SJCRH30 (cell line): ENCODE measurements at places on chromosomes 16 and 17.

DNA sequence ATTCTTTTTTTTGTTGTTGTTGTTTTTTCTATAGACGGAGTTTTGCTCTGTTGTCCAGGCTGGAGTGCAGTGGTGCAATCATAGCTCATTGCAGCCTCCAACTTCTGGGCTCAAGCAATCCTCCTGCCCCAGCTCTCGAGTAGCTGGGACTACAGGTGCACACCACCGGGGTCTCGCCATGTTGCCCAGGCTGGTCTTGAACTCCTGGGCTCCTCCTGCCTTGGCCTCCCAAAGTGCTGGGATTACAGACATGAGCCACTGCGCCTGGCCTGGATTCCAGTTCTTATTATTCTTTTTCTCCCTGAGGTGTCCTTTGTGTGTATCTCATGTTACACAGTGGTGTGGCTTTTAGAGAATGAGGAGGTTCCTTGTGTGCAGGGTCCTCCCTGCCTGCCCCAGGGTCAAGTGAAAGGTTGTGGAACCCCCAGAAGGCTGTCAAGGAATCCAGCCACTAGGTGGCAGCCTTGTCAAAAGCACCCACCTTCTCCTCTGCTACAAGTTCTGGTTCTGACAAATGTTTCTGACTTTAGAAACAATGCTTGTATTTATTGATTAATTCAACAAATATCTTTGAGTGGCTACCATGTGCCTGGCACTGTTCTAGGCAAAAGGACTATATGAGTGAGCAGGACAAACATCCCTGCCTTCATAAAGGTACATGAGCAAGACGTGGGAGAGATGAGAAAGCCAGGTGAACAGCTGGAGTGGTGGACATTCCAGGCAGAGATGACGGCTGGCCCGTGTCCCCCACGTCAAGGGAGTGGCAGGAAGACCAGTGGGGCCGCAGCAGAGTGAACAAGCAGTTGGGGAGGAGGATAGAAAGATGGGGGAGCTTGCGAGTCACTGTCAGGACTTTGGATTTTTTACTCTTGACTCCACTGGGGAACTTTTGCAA is 112.4 kb downstream of the SPECC1 start:
- peak; percentile 77 for DNase-seq

GRCh38 chr17:50668025-50668837 is 33.5 kb downstream of the ABCC3 start:
- no peak for DNase-seq

DNA sequence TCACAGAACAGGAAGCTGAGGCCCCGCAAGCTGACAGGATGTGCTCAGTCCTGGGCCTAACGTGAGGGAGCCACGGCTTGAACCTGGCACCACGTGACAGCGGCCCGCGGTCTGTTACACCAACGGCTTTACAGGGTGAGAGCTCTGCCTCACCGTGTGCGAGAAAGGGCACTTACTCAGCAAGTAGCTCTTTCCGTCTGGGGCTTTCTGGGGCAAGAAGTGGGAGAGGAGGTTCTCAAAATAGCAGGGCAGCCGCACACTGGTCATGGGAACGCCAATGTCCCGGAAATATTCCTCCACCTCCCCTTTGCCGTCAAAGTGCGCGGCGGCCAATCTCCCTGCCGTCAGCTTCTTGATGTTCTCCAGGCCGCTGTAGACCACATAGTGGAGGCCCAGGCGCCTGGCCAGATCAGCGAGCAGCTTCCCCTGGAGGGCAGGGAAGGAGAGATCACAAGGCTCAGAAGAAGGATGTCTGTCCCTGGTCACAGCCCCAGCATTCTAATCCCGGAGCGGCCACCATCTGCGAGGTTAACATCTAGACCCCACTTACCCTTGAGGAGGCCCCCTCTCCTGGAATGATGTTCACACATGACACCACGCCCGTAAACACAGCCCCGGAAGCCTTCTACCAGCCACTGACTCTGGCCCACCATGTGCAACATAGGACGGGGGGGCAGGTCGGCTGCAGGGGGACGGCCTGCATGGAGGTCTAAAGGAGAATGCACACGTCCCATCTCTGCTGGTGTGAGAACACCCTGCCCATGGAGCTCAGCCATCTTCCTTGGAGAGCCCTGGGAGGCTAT is 8.2 kb downstream of the NMRAL1 start:
- no peak for DNase-seq

GRCh38 chr17:50627782-50628601 is 6.7 kb upstream of the ABCC3 start:
- peak; percentile 57 for DNase-seq

- DNase-seq: peak; percentile 80
Observed at GRCh38 chr17:66829883-66830282, 5.0 kb upstream of the CACNG5 start.

GRCh38 chr17:61431594-61432311 is 20.5 kb upstream of the TBX4 start:
- DNase-seq: no peak

DNA sequence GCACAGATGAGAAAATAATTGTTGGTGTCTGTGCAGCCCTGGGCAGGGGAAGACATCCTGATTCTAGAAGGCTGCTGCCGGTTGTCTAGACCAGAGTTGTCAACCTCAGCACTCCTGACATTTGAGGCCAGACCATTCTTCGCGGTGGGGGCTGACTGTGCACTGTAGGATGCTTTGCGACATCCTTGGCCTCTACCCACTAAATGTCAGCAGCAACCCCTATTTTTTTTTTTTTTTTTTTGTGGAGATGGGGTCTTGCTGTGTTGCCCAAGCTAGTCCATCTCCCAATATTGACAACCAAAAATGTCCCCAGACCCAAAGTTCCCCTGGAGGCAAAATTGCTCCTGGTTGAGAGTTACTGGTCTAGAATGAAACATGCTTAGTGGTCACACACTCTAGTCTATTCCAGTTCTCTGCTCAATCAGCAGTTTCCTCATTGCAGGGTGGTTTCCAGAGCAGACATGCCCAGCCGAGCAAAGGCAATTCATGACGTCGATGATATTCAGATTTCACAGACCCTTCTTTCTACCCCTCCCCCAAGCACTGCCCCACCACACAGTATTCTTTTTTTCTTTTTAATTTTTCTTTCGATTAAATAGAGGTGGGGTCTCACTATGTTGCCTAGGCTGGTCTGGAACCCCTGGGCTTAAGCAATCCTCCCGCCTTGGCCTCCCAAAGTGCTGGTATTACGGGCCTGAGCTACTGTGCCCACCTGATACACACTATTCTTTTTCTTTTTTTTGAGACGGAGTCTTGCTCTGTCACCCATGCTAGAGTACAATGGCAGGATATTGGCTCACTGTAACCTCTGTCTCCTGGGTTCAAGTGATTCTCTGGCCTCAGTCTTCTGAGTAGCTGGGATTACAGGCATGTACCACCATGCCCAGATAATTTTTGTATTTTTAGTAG is 9.0 kb downstream of the C17orf99 start:
- no peak for DNase-seq

- DNase-seq: no peak
Observed at GRCh38 chr16:50144211-50144610, 8.9 kb upstream of the TENT4B start.

- peak; percentile 94 for DNase-seq
Observed at GRCh38 chr16:55021595-55022475, 91.2 kb downstream of the IRX5 start.

DNA sequence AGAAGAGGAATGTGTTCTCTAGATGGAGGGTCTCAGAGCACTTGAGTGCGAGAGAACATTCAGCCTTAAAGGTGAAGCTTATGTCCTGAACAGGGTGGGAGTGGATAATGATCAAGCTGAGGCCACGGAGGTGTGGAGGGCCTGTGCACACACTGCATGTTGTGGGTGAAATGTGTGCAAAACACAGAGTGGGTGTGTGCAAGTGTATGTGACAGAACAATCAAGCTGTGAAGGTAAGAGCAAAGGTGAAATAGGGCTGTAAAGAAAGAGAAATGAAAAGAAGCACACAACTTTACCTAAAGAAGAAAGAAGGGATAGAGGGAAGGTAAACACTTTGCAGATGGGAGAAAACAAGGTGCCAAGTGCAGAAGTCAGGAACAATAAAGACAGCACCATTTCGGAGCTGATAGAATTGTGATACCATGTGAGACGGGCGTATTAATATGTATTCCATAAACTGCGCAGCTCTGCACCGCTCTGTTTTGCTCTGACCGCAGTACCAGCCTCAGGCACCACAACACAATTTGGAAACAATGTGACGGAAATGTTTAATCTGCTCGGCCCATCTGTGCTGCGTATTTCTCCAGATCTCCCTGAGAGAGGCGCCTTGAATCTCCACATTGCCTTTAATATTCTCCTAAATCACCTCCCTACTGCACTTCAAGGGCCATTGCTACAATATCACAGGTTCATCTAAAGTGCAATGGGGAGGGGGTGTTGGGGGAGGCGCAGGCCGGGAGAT is 40.6 kb downstream of the SNX11 start:
- DNase-seq: peak; percentile 39

GRCh38 chr17:73284906-73285602 is 23.4 kb upstream of the CPSF4L start:
- DNase-seq: no peak

GRCh38 chr16:57528499-57529390 is 7.6 kb downstream of the CCDC102A start:
- no peak for DNase-seq
